Activated CD4-positive, alpha-beta T cell treated with anti-CD3 and anti-CD28 coated beads, Interleukin-2, amount 50 U/mL, for 4 hours (primary cell): ENCODE measurements at places on chromosomes 5 and 9.

GRCh38 chr5:8123559-8123958 is 254.6 kb downstream of the MTRR start:
- DNase-seq = no peak

GRCh38 chr9:33159777-33160127 is 7.4 kb downstream of the B4GALT1 start:
- DNase-seq = peak; percentile 44

GRCh38 chr5:157523976-157524375 is 51.6 kb downstream of the ADAM19 start:
- DNase-seq = no peak

DNA sequence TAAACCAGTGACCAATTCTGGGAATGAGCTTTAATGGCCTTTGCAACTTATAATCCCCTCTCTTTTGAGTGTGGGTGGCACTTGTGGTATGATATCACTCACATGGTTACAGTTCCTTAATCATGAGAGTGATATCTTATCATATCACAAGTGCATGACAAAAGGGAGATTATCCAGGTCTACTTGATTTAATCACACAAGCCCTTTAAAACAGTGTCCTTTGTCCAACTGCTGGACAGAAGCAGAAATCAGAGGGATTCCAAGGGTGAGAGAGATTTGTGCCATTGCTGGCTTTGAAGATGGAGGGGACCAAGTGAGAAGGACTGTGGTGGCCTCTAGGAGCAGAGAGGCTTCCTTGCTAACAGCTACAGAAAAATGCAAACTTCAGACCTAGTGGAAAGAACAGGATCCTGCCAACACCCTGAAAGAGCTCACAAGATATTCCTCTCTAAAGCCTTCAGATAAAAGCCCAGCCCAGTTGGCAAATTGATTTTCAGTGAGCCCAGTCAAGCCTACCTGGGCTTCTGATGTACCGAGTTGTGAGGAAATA is 279.0 kb upstream of the TLE4 start:
- no peak for DNase-seq

GRCh38 chr5:79297661-79298060 is 61.7 kb downstream of the JMY start:
- DNase-seq = no peak

GRCh38 chr5:124906339-124907097 is 160.1 kb upstream of the ZNF608 start:
- no peak for DNase-seq

DNA sequence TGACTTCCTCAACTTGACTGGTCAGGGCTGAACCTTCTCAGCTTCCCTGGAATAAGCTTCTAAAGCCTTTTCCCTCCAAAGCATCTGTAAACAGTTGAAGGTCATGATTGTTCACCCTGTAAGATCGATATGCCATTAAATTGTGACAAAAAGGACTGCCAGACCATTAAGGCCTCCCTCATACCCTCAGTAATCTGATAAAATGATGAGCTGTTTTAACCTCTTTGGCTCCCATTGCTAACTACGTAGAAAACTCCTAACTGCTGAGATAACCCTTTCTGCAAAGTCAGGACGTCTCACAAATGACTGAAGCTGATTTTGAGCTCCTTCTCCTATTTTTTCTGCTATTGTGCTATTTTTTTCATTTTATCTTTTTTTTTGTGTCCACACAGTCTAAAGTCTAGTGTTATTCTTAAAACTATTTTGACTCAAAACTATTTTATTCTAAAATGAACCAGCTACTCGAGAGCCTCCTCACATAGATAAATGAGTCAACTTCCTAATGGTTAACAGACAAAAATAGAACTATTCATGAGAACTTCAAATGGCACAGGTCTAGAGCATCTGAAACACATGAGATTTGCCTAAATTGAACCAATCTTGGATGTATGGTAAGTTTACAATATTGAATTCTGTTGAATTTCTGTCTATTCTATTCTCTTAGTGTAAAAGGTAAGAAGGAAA is 395.6 kb upstream of the TLE4 start:
- DNase-seq = no peak

DNA sequence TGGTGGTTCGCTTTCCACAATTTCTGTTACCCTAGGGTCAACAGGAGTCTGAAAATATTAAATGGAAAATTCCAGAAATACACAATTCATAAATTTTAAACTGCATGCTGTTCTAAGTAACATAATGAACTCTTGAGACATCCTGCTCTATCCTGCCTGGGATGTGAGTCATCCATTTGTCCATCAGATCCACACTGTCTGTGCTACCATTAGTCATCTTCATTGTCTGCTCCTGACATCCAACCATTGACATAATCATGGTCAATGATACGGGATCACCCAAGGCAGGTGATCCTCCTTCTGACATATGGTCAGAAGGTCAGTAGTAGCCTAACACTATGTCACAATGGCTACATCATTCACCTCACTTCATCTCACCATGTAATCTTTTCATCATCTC is 276.7 kb upstream of the KIF2A start:
- DNase-seq = no peak

GRCh38 chr9:35996358-35996970 is 38.5 kb upstream of the OR2S2 start:
- no peak for DNase-seq

GRCh38 chr5:150304481-150305081 is 1.9 kb upstream of the ARSI start:
- no peak for DNase-seq

GRCh38 chr9:90895786-90896185 is 94.2 kb downstream of the SYK start:
- DNase-seq = no peak

DNA sequence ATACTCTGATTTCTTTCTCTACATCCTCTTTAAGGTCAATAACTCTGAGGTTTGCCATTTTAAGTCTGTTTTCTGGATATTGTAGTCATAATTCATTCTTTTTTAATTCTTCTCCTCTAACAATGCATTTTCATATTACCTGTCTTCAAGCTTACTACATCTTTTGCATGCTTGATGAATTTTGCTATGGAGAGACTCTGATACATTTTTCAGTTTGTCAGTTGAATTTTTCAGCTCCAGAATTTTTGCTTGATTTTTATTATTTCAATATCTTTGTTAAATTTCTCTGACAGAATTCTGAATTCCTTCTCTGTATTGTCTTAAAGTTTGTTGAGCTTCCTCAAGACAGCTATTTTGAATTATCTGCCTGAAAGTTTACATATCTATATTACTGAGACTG is 159.8 kb upstream of the ST8SIA4 start:
- no peak for DNase-seq

DNA sequence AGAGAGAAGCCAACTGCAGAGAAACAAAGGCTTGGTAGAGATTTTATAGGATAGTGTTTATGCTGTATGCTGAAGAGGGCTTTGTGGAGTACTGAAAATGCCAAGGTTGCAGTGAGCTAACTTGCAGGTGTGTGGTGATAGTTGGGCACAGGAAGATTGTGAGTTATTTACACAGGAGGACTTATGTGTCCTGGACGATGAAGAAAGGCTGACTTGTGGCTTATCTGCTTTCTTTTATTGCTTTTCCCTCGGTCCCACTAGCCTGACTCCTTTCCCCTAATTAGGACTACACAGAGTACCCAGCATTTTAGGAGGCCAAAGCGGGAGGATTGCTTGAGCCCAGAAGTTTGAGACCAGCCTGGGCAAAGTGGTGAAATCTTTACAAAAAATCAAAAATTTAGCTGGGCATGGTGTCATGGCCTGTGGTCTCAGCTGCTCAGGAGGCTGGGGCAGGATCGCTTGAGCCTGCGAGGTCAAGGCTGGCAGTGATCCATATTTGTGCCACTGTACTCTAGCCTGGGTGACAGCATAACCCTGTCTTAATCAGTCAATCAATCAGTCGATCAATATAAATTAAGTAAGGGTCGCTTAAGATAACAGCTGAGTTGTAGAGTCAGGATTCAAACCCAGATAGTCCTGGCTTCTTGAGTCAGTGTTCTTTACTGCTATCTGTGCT is 61.9 kb downstream of the UBE2R2 start:
- DNase-seq = no peak

DNA sequence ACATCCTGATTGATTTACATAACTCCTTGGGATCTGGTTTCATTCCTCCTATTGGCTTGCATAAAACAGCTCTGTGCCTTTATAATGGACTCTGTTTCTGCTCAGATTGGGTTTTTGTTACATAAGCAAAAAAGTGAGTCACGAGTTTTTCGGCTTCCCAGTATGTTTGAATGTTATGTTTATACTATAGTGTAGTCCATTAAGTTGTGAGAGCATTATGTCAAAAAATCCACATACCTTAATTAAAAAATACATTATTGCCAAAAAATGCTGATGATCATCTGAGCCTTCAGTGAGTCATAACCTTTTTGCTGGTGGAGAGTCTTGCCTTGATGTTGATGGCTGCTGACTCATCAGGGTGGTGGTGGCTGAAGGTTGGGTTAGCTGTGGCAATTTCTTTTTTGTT is 144.6 kb downstream of the CCDC171 start:
- no peak for DNase-seq

- DNase-seq = no peak
Observed at GRCh38 chr5:151949701-151950308, 25.2 kb upstream of the GLRA1 start.

GRCh38 chr9:124329206-124329792 is 71.5 kb downstream of the NEK6 start:
- DNase-seq = no peak

- DNase-seq = no peak
Observed at GRCh38 chr9:88791105-88791805, 200.0 kb upstream of the S1PR3 start.

GRCh38 chr5:139774980-139775661 is 20.5 kb upstream of the PSD2 start:
- peak; percentile 69 for DNase-seq

- no peak for DNase-seq
Observed at GRCh38 chr9:87301371-87301770, 196.3 kb upstream of the DAPK1 start.

DNA sequence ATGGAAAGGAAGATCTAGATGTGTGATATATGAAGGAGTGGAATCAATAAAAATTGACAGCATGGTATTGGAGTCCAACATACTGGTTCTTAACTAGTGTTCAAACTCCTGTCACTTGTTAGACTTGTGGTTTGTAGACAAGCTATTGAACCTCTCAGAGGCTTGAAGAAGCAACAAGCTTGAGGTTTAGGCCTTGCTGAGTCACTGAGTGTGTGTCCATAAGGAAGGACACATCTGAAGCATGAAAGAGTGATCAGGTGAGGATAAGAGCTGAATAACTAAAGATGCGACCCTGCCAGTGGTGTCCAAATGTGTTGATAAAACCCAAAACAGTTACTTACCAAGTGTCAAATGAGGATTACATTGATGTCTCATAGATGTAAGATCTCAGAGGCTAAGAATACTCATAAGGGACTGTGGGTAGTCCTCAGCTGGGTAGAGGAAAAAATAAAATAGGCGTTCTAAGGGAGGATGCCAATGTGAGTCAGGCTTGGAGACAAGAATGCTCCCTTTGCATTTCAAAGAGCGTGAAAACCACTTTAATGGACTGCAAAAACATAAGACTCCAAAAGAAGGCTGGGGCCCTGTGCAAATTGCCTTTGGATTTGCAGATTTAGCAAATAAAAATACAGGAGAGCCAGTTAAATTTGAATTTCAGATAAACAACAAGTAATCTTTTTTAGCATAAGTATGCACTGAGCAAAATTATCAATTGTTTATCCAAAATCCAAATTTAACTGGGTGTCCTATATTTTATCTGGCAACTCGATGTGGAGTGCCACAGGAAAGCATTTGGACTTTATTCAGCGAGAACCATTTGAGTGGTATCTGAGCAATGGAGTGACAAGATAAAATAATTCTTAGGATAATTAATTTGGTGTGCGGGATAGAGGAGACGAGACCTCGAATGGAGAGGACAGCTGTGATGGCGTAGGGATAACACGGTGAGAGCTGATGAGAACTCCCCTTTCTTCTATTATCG is 757.3 kb upstream of the WWC1 start:
- no peak for DNase-seq

DNA sequence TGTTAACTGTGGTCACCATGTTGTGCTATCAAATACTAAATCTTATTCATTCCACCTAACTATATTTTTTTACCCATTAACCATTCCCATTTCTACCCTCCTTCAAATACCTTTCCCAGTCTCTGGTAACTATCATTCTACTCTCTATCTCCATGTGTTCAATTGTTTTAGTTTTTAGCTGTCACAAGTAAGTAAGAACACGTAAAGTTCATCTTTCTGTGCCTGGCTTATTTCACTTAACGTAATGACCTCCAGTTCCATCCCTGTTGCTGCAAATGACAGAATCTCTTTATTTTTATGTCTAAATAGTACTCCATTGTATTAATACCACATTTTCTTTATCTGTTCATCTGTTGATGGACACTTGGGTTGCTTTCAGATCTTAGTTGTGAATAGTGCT is 485.1 kb upstream of the CD180 start:
- DNase-seq = no peak

DNA sequence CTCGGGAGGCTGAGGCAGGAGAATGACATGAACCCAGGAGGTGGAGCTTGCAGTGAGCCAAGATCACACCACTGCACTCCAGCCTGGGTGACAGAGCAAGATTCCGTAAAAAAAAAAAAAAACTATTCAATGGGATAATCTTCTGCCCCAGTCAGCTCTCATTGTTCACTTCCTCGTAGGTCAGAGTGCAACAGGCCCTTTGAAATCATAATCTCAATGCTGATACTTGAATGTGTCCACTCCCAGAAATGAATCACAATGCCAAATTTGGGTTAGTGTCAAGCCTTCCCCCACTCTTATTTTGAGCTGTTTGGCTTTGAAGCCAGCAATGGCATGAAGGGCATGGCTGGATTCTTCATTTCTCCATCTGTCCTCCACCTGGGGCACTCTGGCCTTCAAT is 610.3 kb upstream of the KLF4 start:
- no peak for DNase-seq

- DNase-seq = no peak
Observed at GRCh38 chr5:174624733-174625522, 99.5 kb upstream of the MSX2 start.

- DNase-seq = no peak
Observed at GRCh38 chr5:75601567-75601966, 9.7 kb upstream of the ANKDD1B start.

GRCh38 chr5:2660315-2660714 is 91.2 kb downstream of the IRX2 start:
- DNase-seq = no peak
